ENCODE measurements at places on chromosomes 5 and 9.

DNA sequence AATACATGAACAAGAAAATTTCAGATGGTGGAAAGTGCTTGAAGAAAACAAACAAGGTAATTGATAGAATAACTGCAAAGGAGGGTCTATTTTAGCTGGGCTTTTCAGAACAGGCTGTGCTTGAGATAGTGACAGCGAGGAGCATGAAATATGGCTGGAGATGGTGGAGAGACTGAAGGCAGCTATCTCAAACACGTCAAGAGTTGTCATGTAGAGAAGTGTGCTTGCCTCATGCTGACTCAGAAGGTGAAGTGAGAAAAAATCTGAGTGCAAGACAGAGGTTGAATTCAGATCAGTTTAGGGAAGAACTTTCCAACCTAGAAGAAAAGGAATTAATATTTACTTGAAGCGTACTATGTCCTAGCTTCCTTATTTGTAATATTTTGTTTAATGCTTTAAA, 115.5 kb upstream of the RANBP3L start:
- no peak for DNase-seq

- DNase-seq: no peak
Measured at GRCh38 chr5:8727396-8727795, 818.5 kb downstream of the SEMA5A start.

- DNase-seq: no peak
Measured at GRCh38 chr9:36762958-36763357, 190.3 kb downstream of the MELK start.

DNA sequence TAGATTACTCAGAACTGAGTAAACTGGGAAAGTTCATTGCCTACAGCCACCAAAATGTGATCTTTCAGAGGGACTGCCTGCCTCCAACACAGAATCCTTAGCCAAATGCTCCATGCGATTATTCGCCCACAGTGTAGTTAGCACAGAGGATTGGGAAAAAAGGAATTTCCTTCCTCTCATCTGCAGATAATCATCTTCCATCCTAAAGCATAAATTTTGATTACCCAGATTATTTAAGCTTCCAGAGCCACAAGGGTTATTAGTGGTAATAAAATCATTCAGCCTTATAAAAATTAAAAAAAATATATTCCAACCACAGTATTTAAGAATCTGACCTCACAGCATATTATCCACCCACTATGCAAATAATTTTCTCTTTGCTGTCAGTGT, 285.3 kb upstream of the GRAMD2B start:
- DNase-seq: no peak

DNA sequence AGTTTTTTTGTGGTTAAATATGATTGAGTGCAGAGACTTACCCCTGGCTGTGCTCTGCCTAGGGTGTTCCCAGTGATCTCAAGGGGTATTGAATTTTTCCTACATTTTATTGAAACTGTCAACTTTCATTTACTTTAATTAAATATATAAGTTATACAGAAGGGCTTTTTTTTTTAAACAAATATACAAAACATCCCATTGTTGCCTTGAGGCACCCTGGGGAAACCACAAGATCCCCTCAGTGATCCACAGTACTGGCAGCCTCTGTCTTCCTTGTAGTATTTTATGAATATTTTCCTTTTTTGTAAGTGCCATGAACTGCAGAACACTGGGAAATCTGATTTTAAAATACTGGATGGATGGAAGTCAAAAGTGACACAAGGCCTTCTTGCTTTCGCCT, 123.7 kb downstream of the TLE1 start:
- DNase-seq: no peak

DNA sequence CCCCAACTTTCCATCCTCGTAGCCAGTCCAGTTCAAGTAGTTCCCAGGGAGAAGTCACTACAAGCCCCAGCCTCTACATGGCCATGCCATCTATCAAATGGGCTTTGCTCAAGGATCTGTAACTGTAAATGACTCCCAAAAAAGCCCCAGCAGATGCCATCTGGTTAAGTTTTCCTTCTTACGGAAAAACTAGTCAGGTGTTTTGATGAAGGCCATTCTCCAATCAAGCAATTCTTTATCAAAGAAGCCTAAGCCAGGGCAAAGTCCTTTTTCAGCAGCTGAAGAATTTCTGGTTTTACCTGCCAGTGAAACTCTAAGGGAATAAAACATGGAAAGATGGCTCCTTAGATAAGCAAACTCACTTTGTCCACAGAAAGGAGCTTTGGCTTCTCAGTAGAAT, 21.9 kb upstream of the ZNF622 start:
- no peak for DNase-seq

GRCh38 chr9:89542401-89543021, 44.6 kb upstream of the SEMA4D start:
- no peak for DNase-seq

DNA sequence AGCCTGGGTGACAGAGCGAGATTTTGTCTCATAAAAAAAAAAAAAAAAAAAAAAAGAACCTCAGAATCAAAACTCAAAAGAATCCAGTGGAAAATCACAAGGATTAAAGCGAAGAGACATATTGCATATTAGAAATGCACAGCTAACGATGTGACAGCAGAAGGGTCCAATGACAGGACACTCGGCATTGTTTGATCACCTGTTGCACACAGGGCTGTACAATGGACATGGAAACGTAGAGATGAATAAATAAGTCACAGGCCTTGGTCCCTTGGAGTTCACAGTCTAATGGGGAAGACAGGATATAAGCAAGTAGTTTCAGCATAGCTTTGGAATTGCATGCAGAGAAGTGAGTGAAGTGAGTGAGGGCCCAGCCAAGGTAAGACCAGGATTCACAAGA, 25.9 kb upstream of the PIK3R1 start:
- DNase-seq: no peak
